ENCODE measurements at places on chromosomes 2 and 18.

GRCh38 chr18:12393998-12394397 lies 13.7 kb upstream of the PRELID3A start:
- DNase-seq: no peak

DNA sequence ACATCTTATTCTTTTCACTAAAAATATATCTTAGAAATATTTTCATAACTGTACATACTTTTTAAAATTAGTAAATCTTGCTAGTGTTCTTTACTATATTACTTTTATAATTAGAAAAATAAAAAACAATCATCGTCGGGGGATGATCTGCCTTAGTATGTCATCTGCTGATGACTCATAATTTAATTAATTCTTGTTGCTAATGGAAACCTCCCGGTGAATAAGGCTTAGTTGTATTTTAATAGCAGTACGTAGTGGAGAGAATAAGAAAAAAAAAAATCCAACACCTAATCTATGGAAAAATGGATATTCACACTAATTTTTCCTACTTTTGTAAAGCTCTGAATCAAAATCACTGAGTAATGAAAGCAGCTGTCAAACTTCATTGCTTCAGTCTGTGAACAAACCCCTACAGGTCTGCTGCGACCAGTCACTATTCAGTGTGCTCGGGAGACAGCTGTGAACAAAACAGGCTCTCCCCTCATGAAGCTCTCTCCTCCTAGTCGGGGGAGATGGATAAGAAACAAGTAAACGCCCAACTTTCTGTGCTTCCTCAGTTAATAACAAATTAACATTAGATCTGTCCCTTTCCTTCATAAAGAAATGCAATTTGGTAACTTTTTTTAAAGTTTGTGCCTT lies 97.4 kb upstream of the UPP2 start:
- no peak for DNase-seq

GRCh38 chr2:230643576-230644291 lies 68.9 kb upstream of the CAB39 start:
- no peak for DNase-seq

- DNase-seq: no peak
Measured at GRCh38 chr2:71857636-71858035, 290.0 kb downstream of the CYP26B1 start.

- DNase-seq: no peak
Measured at GRCh38 chr18:73545472-73545871, 602.2 kb downstream of the FBXO15 start.

- DNase-seq: no peak
Measured at GRCh38 chr18:28972333-28972907, 795.5 kb upstream of the CDH2 start.

- DNase-seq: no peak
Measured at GRCh38 chr2:33292981-33293595, 183.4 kb upstream of the RASGRP3 start.

DNA sequence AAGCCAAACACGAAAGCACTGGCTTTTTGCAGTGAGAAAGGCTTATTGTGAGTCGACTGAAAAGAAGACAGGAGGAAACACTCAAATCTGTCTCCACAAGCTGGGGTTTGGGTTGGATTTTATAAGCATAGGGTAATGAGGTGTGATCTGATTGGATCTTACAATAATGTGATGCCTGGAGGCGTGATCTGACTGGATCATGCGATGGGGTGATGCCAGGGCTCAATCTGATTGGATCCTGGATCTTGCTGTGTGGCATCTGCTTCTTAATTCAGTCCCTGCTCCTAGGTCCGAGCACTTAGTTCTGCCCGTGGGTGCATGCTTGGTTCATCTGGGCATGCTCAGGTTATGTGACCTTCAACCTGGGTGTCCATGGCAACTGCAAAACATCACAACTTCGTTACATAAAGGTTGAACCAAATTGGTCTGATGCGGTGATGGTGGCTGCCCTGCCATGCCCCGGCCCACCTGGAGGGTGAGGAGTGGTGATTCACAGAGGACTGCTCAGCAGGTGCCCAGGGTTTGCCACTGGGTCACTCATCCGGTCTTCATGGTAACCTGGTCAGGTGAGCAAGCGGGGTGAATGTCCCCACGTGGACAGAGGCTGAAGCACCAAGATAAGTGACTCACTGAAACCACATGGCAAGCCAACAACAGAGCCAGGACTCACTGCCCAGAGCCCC lies 111.0 kb downstream of the KCNF1 start:
- DNase-seq: no peak

DNA sequence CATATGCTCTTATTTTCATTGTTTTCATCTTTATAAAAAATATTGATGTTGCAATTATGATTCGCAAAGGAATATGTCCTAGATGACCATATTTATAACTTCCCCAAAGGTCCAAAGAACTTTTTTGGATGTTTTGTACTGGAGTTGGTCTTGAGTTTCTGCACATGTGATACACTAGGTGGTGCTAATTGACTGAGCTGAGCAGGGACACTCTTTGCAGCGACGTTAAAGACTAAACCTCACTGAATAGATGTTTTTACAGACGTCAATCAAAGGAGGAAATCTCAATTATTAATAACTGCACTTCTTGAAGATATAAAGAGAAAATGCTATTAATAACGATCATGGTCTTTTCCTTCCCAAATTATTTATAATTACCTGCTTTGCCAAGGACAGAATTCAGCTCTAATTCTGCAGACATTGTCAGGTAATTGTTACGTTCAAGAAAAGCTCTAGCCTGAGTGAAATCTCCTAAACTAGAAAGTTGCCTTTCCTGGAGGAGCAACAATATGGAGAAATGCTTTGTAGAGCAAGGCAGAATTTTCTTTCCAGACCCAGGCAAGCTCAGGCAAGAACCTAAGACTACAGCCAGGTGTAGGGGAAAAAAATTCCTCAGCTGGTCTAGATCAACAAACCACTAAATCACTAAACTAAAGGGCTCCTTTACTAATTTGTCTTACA lies 119.3 kb upstream of the RBBP8 start:
- no peak for DNase-seq

GRCh38 chr2:166803373-166804000 lies 84.8 kb upstream of the XIRP2 start:
- DNase-seq: no peak

GRCh38 chr2:85433511-85434089 lies 15.1 kb downstream of the SH2D6 start:
- no peak for DNase-seq

GRCh38 chr2:232925153-232925820 lies 55.2 kb downstream of the SNORC start:
- no peak for DNase-seq

DNA sequence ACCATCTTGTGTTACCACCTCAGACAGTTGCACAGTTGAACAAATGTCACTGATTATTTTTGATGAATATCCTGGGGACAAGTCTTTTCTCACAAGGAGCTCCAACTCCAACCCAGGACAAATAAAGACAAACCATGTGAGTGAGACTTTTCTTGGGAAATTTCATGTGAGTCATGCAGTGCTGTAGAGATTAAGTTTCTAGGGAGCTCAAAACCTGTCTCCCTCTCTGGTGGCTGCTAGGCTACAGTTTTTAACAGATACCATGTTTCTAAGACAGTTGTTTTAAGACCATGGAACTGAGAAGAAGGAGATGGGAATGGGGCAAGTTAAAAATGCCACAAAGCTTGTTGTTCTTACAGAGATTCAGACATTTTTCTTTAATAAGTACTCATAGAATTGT lies 255.5 kb downstream of the RIT2 start:
- DNase-seq: no peak

DNA sequence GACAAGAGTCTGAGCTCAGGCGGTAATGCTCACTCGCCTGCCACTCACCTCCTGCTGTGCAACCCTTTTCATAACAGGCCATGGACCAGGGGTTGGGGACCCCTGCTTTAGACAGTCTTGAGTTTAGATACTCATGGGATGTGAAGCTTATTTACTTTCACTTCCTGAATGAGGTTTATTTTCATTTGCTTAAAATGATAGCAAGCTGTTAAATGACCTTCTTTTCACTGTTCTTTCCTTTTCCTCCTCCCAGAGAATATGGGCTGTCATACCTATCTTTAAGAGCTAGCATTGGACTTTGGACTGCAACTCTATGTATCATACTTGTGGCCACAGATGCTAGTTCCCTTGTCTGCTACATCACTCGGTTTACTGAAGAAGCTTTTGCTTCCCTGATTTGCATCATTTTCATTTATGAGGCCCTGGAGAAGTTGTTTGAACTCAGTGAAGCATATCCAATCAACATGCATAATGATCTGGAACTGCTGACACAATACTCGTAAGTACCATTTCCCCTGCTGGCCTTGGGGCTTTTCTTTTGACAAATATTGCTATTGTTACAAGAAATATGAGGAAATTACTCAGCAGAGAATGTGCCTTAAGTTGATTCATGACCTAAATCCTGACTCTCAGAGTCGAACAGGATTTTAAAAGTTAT lies 168.5 kb downstream of the DPP4 start:
- no peak for DNase-seq

DNA sequence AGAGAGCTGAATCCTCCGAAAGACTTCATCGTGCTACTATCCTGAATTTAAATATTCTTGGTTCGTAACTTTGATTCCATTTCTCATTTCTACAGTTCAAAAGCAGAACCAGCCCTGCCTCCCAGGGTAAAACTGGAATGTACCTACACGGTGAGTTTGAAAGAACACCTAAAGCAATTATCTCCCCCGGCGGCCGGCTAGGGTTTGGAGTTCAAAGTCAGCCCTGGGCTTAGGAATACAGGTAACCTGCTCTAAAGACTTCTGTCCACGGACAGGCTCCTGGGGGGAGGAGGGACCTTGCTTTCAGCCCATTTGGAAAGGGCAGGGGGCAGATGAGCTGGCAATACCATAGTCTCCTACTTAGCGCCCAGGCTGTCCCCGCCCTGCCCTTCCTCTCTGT lies 32.3 kb downstream of the CYP27C1 start:
- no peak for DNase-seq

- DNase-seq: no peak
Measured at GRCh38 chr2:56624181-56624580, 440.4 kb downstream of the CCDC85A start.

DNA sequence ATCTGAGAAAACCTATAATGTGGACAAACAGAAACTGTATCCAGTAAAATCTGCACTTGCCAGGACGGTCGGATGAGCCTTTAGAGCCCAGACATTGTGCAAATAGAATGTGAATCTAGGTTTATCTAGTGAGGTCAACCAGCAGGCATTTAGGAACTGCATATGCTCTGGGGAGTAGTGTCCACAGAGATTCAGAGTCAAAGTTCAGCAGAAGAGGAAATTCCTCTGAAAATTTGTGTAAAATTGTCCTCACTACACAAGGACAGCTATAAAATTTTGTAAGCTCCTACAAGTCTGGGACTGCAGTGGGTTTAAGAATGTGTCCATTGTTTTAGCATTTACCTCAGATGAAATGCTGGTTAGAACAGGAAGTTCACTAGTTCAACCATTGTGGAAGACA lies 9.8 kb upstream of the NDUFV2 start:
- DNase-seq: no peak

GRCh38 chr18:63603772-63604171 lies 16.6 kb downstream of the SERPINB13 start:
- DNase-seq: no peak

GRCh38 chr2:38709567-38710194 lies 41.5 kb downstream of the SRSF7 start:
- no peak for DNase-seq

GRCh38 chr18:9130806-9131205 lies 5.8 kb upstream of the ANKRD12 start:
- no peak for DNase-seq

- no peak for DNase-seq
Measured at GRCh38 chr2:12262681-12263436, 453.9 kb upstream of the TRIB2 start.

- no peak for DNase-seq
Measured at GRCh38 chr2:26639685-26640243, 1.4 kb downstream of the CIB4 start.

DNA sequence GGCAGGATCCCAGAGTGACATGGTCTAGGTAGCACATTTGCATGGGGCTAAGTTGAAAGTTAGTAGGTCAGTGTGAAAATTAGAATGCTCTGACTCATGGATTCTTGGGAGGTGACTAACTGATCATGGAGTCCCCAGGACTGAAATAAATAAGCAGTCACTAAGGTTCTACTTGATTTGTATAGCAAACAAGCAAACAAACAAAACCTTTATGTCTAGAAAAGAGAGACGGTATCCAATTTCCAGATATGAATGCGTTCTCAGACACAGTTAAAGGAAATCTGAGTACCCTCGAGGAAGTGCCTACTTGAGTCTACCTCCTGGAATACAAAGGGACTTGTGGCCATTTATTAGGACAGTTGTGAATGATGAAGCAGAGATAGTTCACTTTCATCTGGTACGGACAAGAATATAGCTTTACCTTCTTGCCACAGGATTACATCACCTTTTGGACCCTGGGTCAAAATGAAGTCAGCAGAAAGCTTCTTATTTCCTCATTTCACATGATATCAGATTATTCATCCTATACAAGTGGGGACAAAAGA lies 54.3 kb upstream of the AGPS start:
- DNase-seq: no peak

DNA sequence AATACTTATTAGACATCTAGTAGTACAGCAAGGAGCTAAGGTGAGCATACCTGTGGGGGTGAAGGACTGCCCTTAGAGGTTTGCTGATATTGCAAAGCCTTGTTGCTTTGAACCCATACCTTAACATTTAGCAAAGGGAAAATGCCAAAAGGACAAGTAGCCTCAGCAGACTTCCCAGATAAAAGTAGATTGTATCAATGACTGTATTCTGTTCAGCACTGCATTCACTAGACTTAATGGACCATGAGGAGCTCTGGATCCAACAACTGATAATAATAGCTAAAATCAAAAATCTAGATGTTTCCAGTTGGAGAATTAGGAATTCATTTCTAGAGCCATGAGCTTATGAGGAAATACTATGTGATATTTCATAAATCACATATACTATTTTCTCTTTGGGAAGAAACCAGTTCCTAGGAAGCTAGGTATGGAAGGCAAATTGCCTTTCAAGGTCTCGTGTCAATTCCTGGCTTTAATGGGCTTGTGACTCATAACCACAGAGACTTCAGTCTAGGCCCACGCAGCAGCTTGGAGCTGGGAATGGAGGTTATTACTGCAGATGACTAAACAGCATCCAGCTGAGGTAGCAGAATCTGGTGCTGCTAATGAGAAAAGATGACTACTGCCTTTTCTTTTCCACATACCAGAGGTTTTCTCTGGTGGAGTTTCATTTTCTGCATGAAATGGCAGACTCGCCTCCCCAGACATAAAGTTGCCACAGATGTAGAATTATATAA lies 191.2 kb upstream of the NABP1 start:
- no peak for DNase-seq

GRCh38 chr2:28424799-28425463 lies 32.3 kb downstream of the FOSL2 start:
- no peak for DNase-seq

DNA sequence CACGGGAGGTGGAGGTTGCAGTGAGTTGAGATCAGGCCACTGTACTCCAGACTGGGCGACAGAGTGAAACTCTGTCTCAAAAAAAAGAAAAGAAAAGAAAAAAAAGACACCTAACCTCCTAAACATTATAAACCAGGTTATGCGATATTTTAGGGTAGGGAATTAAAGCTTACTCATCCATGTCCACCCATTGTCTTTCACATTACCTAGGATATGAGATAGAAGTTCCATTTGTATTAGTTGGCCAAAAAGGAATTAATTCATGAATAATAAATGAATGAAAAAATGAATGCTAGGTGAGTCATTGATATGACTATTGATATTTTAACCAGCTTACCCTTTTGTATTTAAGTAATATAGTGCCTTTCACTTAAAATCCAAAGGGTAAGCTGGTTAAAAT lies 132.9 kb downstream of the FAM161A start:
- no peak for DNase-seq

GRCh38 chr2:84959095-84959565 lies 11.8 kb upstream of the KCMF1 start:
- DNase-seq: no peak

- DNase-seq: no peak
Measured at GRCh38 chr2:233811087-233811486, 33.0 kb downstream of the MROH2A start.
